ENCODE measurements at places on chromosomes 5 and 9.

DNA sequence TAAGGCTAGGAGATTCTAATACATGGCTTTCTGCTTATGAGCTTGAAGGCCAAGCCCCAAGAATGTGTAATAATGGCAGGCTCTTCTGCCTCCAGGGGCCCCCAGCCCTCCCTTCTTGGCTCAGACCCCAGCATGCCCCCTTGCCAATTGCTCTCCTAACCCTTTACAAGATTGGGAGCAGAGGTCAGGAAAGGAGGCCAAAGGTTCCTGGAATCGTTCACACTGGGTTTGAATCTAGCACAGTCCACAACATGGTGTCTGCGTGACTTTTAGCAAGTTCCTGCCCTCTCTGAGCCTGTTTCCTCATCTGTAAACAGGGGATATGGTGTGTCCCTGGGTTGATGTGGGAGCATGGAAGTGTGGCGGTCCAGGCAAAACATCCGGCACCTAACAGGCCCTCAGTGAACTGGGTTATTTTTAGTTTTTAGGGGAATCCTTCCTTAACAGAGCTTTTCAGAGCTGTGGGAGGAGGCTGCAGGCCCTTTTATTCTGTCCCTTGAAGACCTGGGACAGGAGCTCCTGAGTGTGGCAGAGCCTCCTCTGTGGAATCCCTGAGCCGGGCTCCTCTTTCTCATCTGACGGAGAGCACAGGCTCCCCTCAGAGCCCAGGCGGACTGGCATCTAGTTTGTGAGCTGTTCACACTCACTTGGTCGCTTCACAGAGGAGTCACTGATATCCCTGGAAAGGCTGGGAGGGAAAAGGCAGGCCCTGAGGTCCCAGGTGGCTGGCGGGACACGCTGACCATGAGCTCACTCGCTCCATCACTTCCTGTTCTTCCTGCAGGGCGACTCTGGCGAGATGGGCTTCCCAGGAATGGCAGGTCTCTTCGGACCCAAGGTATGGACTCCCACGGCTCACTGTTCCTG is 23.4 kb upstream of the ORM1 start:
- DNase-seq: no peak

DNA sequence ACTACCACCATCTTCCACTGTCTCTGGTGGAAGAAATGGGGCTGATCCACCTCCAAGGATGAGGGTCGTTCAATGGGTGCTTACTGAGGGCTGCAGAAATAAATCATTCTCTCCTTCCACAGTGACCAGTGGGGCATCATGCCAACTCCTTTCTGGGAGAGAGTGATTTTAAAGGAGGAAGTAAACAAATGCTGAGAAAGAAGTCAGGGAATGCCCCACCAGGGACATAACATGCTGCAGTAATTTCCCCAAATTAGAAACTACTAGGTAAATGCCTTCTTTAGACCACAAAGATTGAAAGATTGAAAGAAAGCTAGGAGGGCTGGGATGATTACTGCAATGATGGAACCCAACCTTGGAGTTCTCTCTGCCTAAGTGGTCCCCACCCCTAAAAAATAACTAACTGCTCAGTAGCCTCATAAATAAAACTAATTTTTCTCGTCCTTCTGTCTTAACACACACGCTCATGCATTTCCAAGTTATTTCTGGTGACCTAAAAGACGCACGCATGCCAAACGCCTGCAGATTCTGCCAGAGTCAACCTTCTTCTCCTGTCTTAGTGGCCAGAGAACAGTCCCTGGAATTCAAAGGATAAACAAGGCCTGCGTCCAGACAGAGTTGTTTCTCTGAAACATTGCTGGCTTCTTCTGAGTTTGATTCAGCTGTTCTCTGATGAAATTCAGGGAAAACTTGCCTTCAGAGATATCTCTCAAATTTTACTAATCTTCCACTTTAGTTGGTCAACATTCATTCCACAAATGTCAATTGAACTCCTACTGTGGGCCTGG is 250.0 kb downstream of the NR3C1 start:
- DNase-seq: peak; percentile 57

DNA sequence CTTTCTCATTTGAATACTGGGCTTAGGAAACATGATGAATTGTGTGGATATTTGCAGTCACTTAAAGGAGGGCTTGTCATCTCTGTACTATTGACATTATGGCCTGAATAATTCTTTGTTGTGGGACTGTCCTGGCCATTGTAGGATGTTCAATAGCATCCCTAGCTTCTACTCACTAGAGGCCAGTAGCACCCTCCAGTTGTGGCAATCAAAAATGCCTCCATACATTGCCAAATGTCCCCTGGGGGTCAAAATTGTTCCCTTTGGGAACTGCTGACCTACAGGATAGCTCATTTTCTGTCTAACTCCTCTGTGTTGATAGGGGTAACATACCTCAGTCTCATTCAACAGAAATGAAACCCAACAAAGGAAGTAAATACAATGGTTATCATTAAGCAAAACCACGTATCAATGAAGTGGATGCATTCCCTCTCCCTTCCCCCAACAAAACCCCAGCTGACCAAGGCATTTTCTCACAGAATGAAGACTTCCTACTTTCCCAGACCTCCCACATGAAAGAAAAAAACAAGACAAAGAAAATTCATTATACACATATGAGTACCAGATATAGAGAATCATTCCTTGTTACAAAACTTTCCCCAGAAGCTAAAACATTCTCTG is 18.1 kb downstream of the FYB1 start:
- no peak for DNase-seq

GRCh38 chr5:1315018-1315708 is 20.3 kb upstream of the TERT start:
- no peak for DNase-seq

DNA sequence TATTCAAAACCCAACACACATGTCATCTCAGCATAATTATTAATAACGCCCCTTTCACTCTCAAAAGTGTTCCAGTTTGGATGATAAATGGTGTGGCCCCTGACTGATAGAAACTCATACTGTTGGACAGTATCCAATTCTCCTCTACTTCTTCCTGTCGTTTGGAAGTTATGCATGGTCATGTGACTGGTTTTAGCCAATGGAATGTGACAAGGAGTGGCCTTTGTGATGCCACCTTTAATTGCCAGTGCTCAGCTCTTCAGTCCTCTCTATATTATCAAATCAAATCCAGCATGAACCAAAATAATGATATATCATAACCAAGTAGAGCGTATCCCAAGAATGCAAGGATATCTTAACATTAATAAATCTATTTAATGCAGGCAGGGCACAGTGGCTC is 117.8 kb upstream of the SPIN1 start:
- DNase-seq: no peak

DNA sequence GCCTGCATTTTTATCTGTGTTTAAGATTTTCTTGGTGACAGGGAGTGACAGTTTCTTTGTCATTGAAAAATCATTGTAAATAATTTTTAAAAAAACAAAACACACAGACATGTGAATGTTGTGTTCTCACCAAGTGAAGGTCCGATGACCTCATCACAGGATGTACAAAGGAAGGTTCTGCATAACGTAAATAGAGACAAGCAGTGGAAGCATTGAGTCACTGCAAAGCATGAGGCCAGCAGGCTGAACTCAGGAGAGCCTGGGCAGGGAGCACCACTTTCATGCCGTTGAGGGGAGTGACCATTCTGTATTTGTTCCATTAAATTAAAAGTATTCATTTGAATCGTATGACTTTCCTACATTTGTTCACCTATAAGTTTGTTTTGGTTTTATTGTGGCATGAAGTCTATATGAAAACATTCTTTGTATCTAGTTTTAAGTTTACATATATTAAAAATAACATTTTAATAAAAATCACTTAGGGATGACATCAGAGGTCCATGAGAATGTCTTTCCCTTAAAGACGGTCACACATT is 70.4 kb upstream of the TLE1 start:
- peak; percentile 85 for DNase-seq

- DNase-seq: peak; percentile 57
Measured at GRCh38 chr5:149118463-149118862, 22.8 kb upstream of the ABLIM3 start.

GRCh38 chr9:14348373-14349145 is 34.6 kb upstream of the NFIB start:
- no peak for DNase-seq

DNA sequence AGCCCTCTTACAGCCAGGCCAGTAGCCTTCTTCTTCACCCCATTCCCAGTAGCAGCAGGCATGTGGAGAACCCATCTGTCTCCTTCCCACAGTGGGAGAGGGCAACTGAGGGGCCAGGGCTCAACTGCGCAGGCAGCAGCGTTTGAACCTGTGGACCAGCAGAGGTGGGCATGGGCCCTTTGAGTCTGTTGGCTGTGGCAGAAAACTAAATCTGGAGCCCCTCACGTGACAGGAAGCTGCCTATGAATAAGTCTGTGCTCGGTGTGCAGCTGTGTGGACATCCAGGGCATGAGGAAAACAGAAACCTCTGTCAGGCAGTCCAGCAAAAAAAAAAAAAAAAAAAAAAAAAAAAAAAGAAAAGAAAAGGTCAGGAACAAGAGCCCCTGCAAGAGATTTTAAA is 189.2 kb upstream of the NR3C1 start:
- DNase-seq: no peak

DNA sequence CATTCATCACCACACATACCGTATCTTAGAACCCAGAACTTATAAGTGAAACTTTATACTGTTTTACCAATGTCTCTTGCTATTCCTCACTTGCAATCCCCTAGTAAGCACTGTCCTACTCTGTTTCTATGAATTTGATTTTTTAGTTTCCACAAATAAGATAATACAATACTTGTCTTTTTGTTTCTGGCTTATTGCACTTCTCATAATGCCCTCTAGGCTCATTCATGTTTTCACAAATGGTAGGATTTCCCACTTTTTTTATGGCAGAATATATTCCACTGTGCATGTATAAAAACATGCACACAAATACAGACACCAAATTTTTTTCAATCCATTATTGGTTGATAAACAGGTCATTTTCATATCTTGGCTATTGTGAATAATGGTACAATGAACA is 1742.3 kb upstream of the NUDT12 start:
- no peak for DNase-seq

GRCh38 chr5:33074548-33074947 is 363.4 kb downstream of the NPR3 start:
- DNase-seq: peak; percentile 40

DNA sequence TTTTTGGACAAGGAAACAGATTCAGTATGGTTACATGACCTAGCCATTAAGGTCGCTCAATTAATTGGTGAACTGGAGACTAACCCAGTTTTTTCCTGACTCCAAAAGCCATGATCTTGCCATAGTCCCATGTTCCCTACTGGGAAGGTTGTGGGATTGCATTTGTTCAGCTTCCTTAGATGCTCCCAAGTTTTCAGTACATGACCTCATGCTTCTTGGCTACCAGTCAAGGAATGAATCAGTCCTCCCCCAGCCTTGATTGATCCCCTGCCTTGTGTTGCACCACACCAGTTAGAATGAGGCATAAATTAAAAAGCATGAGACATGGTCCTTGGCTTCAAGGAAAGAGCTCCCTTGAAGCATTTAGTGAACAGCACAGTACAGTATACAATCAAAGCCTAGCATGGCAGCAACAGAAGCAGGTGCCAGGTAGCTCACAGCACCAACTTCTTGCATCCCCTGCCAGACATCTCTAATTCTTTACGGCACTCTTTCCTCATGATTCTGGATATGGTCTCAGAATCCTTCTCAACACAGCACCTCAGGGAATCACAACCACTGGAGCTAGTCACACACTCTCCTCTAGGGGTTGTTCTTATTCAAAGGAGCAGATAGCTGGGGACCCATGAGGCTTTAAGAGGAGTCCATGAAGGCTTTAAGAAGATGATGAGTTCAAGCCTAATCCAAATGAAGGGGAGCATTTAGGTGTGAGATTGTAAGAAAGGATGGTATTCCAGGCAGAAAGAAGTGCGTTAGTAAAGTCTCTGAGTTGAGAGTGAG is 295.5 kb upstream of the CLINT1 start:
- DNase-seq: peak; percentile 97

DNA sequence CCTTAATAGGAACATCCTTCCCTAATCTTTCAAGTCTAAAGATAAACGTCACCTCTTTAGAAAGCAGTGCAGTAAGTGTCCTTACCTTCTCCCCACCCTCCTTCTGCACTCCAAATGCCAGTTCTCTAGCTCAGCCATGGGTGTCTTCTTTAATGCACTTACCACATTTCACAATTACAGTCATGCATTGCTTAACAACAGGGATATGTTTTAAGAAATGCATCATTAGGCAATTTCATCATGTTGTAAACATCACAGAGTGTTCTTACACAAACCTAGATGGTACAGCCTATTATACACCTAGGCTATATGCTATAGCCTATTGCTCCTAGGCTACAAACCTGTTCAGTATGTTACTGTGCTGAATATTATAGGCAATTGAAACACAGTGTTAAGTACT is 91.2 kb downstream of the RFX3 start:
- peak; percentile 87 for DNase-seq

GRCh38 chr5:174317256-174317894 is 271.9 kb downstream of the NSG2 start:
- peak; percentile 9 for DNase-seq

DNA sequence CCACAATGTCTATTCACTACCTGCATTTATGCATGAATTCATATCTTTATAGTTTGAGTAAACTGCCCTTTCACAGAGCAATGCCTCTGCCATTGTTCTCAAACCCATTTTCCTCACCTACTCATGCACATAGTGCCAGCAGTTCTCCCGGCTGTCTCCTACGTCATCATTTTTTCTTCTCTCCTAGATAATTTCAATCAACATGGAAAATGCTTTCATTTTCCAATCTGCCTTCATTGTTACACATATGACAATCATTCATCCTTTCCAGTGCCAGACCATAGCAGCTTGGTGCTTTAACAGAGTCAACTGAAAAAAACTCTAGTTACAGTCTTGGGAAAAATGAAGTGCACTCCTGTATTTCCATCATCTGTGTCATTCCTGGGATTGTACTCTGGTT is 514.8 kb upstream of the CTNND2 start:
- DNase-seq: no peak

- DNase-seq: no peak
Measured at GRCh38 chr9:109787735-109788134, 7.7 kb downstream of the PALM2AKAP2 start.

- no peak for DNase-seq
Measured at GRCh38 chr5:13955896-13956295, 11.4 kb upstream of the DNAH5 start.

DNA sequence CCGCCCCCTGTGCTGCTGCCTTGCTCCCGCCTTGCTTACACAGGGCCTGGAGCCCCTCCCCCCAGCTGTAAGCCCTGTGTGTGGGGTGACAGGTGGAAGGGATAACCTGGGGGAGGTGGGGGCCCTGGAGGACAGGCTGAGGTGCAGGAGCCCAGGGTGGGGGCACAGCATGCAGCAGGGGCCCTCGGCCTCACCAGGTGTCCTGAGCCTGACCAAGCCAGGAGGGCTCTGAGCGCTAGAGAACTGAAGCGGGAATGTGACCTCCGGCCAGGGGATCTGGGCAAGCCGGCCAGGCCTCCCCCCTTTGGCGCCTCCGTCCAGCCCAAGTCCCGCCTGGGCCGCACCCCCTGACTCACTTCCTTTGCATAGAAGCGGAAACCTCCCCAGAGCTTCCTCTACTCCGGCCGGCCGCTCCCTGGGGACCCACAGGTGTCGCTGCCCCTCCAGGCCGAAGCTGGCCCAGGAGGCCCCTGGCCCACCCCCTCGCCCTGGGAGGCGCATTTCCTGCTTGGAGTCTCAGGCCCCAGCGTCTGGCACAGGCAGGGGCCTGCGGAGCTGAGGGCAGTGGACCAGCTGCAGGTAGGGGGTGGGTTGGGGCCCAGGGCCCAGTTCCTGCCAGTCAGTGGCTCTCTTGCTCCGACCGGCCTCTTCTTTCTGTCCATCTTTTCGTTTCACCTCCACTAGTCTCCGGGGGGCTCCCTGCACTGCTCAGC is at the start of gene TOR4A:
TSS of gene TOR4A (plus strand) at position 398 of the 713 bp plus-strand sequence. CDS start 964 bp downstream, outside the sequence.
- DNase-seq: peak; percentile 82

GRCh38 chr9:16150938-16151650 is 598.3 kb downstream of the CCDC171 start:
- DNase-seq: peak; percentile 20

- DNase-seq: no peak
Measured at GRCh38 chr5:56319526-56320181, 86.5 kb upstream of the ANKRD55 start.
